SK-N-MC (cell line): ENCODE measurements at places on chromosomes 1 and 21.

GRCh38 chr1:245051349-245052221 is 103.2 kb upstream of the KIF26B start:
- no peak for DNase-seq

DNA sequence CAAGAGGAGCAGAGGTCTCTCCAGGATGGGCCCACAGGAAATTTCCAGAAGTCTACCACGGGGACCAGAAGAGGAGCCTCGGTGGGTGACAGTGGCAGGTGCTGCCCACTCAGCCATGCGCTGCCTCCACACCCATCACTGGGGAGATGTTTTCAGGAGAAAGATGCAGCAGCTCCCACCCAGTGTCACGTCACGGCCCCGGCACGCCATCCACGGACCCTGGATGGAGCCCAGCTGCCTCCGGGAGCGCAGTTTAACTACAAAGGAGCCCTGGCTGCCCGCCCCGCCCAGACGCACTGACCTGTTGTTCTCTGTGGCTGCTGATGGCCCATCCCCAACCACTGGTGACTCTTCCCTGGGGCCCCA is 6.8 kb downstream of the TSPEAR start:
- no peak for DNase-seq

- DNase-seq: no peak
Observed at GRCh38 chr1:7833035-7833434, 19.8 kb downstream of the UTS2 start.

DNA sequence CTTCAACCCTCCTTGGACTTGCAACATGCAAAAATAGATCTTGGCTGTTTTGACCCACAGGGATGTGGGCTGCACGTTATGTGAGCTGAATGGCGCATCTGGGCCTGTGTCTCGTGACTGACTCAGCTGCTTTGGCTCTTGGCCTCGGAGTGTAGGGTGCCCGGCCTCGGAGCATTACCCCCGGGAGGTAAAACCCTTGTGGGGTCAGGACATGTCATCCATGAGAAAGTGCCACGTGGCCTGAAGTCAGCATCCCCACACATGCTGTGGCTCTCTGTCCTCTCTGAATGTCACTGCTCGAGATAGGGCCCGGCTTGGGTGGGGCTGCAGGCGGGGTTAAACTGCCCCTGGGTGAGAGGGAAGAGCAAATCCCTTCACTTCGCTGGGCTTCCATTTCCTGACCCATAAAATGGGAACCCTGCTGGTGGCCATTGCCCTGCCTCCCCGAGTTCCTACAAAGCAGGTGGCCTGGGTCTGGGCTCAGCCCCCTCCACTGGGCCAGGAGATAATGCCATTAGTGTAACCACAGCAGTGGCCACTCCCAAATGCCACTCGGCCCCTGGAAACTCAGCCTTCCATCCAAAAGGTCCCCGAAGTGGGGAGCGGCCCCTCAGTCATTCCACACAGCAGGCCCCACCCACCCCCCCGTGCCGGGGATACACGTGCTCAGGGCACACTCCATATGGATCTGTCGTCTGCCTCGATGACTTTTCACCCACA is 22.8 kb upstream of the TSPEAR start:
- DNase-seq: no peak

DNA sequence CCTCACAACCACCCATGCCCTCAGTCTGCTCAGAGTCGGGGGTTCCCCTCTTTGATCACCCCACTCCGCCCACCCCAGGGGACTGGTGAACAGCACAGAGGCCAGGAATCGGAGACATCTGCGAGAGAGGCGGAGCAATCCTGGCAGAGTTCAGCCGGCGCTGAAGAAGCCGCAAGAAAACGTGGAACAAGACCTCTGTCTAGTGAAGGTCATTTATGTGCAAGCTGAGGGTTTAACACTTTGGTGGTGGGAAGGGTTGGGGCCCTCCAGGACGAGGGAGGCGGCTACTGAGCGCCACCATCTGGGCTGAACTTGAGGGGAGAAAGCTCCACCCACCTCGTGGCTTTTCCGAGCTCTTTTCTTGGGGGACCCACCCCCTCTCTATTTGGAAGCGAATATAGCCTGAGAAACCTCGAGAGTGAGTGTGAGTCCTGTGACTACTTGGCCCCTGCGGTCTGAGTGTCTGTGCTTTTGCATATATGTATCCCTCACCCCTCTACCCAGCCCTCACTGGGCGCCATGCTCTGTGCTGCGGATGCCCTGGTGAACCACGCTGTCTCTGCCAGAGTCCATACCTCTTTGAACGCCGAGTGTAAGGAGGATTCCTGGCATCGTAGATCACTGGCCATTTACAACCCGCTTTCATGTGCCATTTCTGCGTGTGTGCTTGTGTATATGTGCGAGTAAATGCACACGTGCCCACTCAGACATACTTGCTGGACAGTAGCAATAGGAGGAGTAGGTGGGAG is 1.2 kb upstream of the EPHA10 start:
- no peak for DNase-seq

GRCh38 chr1:158976219-158976618 is 33.5 kb upstream of the IFI16 start:
- no peak for DNase-seq

DNA sequence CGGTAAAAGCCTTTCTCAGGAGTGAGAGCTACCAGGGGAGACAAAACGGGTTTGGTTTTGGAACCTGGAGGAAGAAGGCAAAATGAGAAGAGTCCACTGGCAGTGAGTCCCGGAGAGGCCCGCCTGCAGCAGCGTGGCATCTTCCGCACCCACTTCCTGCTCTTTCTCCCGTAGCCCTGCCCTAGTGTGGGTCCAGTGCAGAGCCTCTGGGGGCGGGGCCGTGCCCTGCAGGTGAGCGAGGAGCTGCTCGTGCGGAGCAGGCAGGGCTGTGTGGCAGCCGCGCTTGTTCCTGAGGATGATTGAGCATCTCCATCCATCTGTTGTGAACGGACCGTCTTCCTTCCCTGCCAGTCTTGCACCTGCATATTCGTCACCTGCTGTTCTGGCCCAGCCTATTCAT is 66.5 kb downstream of the PEX14 start:
- DNase-seq: no peak

DNA sequence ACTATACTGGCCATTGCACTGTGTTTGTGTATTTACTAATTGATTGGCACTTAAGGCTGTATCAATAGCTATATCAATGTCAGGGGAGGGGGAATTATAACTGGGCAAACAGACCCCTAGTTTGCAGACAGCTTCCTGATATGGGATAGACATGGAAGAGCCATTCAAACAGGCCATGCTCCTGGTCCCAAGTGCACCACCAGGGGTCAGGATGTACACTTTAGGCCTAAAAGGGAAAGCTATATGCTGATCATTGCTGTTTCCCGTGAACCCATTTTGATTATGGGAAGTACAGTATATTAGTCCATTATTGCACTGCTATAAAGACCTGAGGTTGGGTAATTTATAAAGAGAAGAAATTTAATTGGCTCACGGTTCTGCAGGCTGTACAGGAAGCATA is 124.9 kb upstream of the BACE2 start:
- no peak for DNase-seq

GRCh38 chr1:43273708-43274107 is 3.9 kb downstream of the TMEM125 start:
- no peak for DNase-seq
